EH (cell line): ENCODE measurements at places on chromosomes 7 and 10.
A peak's percentile ranks its signal among the peaks of the same experiment; 100 is the strongest.

DNA sequence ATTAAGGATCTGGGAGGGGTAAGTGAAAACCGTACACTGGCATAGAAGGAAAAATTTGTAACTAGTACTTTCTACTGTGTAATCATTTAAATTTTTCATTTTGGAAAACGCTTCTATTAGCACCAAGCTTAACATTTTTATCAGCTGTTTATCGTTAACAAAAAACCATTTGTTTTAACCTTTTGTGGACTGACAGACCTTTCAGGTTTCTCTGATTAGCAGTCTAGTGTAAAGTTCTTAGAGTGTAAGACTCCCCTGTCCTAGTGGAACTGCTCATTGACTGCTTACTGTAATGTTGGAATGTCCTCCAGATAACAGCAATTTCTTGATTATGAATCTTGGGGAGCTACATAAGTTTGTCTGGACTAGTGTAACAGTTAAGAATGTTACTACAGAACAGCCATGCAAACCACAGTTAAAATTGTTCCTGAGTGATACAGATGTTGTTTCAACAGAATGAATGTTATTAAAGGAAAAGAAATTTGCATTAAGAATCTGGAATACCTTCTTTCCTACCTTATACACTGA is 2.0 kb downstream of the DBF4 start:
- DNase-seq, result peak; percentile 28

DNA sequence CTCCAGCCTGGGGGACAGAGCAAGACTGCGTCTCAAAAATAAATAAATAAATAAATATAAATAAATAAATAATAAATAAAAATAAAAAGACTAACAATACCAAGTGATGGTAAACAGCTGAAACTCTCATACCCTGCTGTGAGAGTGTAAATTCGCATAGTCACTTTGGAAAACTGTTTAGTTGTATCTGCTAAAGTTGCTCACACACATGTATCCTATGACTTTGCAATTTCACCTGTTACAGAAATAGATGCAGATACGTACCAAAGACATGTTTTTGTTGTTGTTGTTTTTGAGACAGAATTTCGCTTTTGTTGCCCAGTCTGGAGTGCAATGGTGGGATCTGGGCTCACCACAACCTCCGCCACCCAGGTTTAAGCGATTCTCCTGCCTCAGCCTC is 135.7 kb downstream of the IDE start:
- DNase-seq, result no peak

- no peak for DNase-seq
Observed at GRCh38 chr10:127313996-127314700, 117.8 kb upstream of the INSYN2A start.

DNA sequence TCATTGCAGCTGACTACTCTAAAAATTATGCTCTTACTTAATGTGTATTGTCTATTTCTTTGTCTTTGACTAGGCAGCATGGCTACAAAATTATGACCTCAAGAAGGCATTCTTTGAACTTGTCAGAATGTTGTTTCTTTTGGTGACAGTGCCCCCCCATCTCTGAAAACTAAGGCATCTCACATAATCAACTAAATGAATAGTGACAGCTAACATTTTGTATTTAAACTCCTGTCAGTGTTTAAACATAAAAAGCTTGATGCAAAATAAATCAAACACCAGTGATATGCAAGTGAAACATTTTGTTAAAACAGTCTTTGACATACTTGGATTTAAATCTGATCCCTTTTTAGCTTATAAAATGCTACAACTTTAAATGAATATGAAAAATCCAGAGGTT is 233.5 kb downstream of the FOXP2 start:
- DNase-seq, result no peak

DNA sequence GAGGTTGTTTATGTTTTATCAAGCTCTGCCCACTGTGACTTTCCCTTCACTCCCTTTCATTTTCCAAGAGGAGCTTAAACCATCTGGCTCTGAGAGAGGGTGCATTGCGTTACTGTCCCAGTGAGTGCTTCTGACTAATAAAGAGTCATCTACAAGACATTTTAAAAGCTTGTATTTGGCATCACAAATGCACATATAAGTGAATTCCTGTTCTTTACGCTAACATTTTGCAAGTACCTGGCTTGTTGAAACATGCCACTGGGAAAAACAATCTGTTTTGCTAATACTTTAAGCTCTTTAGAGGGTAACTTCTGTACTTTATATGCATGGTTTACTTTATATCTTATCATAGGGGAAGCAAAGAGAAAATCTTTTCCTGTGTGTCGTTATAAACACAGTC is 534.6 kb upstream of the POM121L12 start:
- DNase-seq, result no peak

DNA sequence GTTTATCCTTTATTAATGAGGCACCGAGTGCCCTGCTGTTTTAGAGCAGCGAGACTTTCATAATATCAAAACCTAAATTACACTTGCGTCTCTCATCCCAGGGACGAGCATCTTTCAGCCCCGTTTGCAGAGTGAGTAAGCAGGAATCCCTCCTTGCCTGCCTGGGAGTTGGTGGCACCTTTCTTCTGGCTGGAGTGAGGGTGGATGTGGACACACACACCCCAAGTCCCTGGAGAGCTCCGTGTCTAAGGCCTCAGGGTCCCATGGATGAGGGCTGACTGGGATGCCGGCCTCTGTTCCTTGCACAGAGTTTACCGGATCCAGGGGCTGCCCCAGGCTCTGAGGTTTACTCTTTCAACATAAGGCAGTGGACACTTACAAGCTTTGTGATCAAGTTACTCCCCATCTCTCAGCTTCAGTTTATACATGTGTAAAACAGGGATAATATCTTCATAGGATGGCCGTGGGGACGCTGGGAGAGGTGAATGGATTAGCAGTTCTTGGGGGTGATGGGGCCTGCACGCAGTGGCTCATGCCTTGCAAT is 24.5 kb downstream of the POLL start:
- no peak for DNase-seq

- DNase-seq, result no peak
Observed at GRCh38 chr7:132417103-132417906, 159.0 kb downstream of the PLXNA4 start.

DNA sequence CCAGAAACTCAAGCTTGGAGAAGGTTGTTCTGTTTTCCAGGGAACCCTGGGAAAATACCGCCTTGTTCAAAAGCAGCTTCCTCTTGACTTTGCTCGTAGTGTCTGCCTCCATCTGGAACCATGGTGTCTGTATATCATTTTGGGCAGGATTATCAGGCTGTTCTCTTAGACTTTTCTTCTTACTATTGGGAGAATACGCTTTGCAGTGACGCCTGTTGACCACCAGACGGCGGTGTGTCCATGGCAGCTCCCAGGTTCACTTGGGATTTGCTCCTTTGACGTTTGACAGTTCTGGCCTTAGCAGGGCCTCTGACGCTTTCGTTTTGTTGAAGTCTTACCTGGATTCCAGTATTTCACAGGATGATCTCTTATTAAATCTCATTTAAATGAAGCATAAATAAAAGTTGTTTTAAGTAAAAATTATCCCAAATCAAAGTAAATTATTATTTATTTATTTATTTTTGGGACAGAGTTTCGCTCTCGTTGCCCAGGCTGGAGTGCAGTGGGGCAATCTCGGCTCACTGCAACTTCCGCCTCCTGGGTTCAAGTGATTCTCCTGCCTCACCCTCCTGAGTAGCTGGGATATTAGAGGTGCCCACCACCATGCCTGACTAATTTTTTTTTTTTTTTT is 41.8 kb upstream of the GJD4 start:
- peak; percentile 71 for DNase-seq

GRCh38 chr10:70905071-70906021 is 17.0 kb upstream of the PCBD1 start:
- DNase-seq, result no peak

GRCh38 chr10:118447478-118448270 is 105.5 kb upstream of the FAM204A start:
- peak; percentile 58 for DNase-seq

DNA sequence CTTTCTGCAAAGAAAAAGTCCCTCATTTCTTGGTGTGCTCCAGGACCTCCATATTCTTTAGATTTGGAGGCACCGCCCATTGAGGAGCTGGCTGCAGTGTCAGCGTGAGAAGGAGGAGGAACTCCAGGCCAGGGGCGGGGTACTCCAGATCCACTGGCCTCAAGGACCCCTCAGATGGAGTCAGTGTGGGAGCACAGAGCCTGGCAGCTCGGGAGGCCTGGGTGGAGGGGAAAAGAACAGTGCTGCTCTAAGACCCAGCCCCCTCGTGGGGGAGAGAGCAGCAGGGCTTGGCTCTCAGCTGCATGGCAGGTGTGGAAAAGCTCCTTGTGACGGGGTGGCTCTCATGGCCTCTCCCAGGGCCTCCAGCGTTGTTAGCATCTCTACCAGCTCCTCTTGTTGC is 70.5 kb downstream of the ITGB1 start:
- DNase-seq, result no peak

GRCh38 chr7:100516135-100516812 is 22.7 kb upstream of the AGFG2 start:
- DNase-seq, result peak; percentile 87

DNA sequence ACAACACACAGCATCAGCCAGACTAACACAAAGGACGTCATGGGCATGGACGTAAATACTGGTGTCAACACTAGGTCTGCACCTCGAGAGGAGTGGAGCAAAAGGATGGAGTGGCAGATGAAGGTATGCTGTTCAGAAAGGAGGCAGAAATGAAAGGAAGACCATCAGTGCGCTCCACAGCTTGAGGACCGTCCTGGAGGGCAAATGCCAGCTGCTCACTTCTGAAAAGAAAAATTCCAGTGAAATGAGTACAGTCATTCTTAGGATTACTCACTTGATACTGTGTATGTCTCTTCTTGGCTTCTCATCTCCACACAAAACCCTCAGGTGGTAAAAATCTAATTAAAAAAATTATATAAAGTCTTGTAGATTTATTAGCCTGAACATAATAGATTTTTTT is 44.8 kb downstream of the EGFR start:
- peak; percentile 85 for DNase-seq

GRCh38 chr7:80170445-80170844 is 35.8 kb downstream of the GNAI1 start:
- DNase-seq, result no peak

- DNase-seq, result no peak
Observed at GRCh38 chr7:2904202-2904601, 60.1 kb upstream of the GNA12 start.

GRCh38 chr7:1872191-1873069 is 202.4 kb downstream of the ELFN1 start:
- no peak for DNase-seq

DNA sequence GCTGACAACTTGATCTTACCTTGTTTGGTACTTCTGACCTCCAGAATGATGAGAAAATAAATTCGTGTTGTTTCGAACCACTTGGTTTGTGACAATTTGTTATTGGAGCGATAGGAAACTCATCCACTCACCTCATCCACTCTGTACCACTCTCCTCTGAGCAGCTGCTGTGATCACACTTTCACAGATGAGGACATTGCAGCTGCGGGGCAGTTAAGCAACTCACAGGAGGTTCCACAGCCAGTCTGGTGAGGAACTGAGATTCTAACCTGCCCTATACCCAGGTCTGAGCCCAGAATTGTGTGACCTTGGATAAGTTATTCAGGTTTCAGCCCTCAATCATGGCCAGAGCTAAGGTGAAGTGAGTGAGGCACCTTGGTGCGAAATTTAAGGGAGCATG is 35.2 kb downstream of the BTBD16 start:
- no peak for DNase-seq

DNA sequence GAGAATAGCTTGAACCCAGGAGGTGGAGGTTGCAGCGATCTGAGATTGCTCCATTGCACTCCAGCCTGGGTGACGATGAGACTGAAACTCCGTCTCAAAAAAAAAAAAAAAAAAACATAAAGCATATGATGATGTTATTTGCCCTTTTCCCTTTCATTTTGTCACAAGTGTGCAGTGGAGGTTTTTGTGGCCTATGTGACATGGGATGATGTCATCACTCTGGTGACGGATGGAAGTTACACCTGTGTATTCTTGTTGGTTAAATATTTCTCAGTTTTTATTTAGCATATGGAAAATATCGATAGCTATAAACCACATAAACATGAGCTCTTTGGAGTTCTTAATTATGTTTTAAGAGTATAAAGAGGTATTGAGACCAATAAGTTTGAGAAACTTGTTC is 71.8 kb upstream of the EMX2 start:
- DNase-seq, result no peak
